ENCODE measurements at places on chromosomes 12 and 14. TPM values are rescaled to one million over a fixed set of nuclear protein-coding genes. Genes with fewer than 3 reads are reported as not detected.

DNA sequence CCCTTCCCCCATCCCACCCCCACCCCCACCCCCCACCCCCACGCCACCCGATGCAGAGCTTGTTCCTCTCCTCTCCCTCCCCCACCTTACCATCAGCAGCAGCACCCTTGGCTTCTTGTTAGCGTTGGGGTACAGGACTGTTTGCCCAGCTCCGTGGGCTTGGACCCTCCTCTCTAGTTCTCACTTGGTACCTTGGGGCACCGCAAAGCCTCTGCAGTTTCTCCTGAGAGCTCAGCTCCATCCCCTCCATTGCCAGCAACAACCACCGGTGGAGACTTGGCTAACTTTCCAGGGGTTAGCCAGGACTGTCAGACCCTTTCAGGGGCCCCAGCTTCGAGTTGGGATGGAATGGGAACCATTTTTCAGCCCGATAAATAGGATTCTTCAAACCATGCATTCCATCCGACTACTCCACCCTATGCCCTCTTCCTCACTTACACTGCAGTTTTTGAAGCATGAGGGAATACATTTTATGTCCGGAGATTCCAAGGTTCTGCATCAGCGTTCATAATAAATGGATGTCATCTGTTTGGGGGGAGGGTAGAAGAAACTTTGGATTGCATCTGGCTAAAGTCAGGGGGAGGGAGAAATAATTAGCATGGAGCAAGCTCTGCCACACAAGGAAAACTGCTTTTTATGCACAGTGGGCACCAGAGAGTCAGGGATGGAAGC, 1.1 kb downstream of the SCN8A start:
- DNase-seq: no peak

- no peak for DNase-seq
Measured at GRCh38 chr14:100825713-100826331, at the start of gene MEG3. Gene MEG3, plus strand, starts transcription at chr14:100826118.

GRCh38 chr12:124660851-124661250, 93.4 kb upstream of the NCOR2 start:
- DNase-seq: no peak

The CAPS2 gene
- 3.8 TPM for total RNA-seq

The LRRIQ1 gene
- not detected for total RNA-seq
